ENCODE measurements at places on chromosomes 12 and 14. TPM values are rescaled to one million over a fixed set of nuclear protein-coding genes. Genes with fewer than 3 reads are reported as not detected.

TAS2R13 gene
- not detected for total RNA-seq

OVCH1 gene
- not detected for total RNA-seq

CLECL1 gene
- not detected for total RNA-seq

MUCL1 gene
- not detected for total RNA-seq

RIMBP2 gene
- not detected for total RNA-seq

GLIPR1L1 gene
- total RNA-seq, result not detected

FGF6 gene
- total RNA-seq, result not detected

AMDHD1 gene
- total RNA-seq, result 2.2 TPM

SLC6A13 gene
- 0.26 TPM for total RNA-seq

ADAM20 gene
- total RNA-seq, result not detected

CCDC60 gene
- not detected for total RNA-seq

LRR1 gene
- total RNA-seq, result 48.6 TPM

EXOC3L4 gene
- total RNA-seq, result 1.0 TPM

NOS1 gene
- 0.40 TPM for total RNA-seq

USP44 gene
- 0.34 TPM for total RNA-seq

All from A549 treated with ZK216348 at 1 μM for 4 hours (cell line).